ENCODE measurements at places on chromosomes 3 and 15.
A peak's percentile ranks its signal among the peaks of the same experiment; 100 is the strongest.

GRCh38 chr15:74426404-74427281 is 7.1 kb downstream of the SEMA7A start:
- no peak for DNase-seq

- DNase-seq: no peak
Observed at GRCh38 chr15:43900996-43901395, 74.2 kb downstream of the WDR76 start.

- DNase-seq: no peak
Observed at GRCh38 chr3:178512647-178513046, 23.6 kb upstream of the KCNMB2 start.

DNA sequence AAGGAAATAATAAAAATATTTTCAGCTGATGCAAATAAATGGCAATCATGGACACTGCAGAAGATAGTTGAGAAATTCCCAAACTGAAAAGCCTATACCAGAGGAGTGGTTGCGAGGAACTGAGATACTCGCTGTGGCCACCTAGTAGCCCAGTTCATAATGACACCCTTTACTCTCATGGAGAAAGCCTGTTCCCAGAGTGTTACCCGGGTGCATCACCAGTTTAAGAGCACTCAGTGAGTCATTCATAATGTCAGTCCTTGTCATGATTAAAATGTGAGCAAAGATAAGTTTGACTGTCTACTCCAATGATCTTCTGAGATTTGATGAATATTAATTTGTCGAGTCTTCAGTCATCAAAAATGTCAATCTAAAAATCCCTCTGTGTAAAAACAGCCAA is 138.4 kb upstream of the LRRC3B start:
- no peak for DNase-seq

GRCh38 chr15:96296264-96296663 is 34.2 kb upstream of the NR2F2 start:
- no peak for DNase-seq

- no peak for DNase-seq
Observed at GRCh38 chr3:177611752-177612334, 414.6 kb upstream of the TBL1XR1 start.

GRCh38 chr15:93257920-93258319 is 168.9 kb upstream of the RGMA start:
- DNase-seq: no peak

GRCh38 chr3:36444909-36445308 is 64.6 kb downstream of the STAC start:
- no peak for DNase-seq

DNA sequence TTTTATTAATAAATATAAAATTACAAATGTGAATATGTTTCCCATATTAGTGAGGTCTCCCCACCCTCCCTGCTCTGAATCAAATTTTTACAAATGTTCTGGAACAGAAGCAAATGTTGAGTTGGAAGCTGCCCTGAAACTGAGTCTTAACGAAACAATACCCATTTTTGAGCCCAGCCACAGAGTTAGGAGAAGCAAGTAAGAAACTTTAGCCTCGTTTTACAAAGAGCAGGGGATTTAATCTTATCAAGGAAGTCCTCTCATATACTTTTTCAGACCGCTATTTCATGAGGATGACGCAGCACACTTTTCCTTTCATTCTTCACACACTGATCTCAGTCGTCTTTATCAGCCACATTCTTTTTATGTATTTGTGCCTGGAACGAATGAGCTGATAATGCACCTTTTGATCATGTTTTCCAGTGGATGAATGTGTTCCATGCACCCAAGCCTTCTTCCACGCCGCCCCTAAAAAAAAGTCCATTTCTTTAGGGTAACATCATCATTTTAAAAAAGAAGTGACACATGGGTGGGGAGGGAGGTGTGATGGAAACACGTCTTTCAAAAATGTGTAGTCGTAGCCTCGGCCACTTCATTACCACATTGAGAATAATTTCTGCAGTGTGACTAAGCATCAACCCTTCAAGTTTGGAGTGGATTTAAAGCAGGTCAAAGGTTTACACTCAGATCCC is 48.1 kb downstream of the SETMAR start:
- DNase-seq: peak; percentile 12

- no peak for DNase-seq
Observed at GRCh38 chr15:86644339-86644738, 564.7 kb downstream of the AGBL1 start.

DNA sequence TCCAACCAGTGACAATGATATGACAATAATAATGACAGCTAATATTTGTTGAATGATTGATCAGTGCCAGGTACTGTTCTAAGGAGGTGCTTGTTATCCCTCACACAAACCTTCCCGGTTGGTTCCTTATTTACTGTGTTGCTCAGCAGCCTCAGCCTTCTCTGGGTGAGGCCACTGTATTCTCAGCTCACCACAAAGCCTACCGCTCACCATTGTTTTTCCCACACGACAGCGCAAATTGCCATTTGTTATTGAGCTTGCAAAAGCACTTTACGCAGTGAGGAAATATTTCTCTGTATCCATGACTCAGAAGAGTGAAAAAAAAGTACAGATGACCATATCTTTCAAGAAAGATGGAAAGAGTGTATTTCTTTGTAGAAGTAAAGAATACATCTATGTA is 49.5 kb upstream of the PDZRN3 start:
- DNase-seq: no peak

DNA sequence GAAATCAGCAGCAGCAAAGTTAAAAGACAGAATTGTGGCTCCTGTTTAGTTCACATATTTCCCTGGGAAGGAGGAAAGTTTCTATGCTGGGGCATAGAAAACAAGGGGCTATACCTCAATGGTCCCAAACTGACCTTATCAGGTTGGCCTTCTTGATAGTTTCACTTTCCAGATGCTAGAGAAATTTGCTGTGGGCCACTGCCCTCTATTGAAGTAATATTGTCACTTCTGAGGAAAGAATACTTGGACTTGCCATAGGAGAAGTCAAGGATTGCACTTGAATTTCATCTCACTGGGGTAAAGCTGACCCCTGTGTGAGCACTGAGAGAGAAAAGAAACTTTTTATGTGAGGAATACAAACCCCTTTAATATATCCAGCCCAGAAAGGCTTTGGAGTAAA is 49.3 kb upstream of the XCR1 start:
- no peak for DNase-seq

DNA sequence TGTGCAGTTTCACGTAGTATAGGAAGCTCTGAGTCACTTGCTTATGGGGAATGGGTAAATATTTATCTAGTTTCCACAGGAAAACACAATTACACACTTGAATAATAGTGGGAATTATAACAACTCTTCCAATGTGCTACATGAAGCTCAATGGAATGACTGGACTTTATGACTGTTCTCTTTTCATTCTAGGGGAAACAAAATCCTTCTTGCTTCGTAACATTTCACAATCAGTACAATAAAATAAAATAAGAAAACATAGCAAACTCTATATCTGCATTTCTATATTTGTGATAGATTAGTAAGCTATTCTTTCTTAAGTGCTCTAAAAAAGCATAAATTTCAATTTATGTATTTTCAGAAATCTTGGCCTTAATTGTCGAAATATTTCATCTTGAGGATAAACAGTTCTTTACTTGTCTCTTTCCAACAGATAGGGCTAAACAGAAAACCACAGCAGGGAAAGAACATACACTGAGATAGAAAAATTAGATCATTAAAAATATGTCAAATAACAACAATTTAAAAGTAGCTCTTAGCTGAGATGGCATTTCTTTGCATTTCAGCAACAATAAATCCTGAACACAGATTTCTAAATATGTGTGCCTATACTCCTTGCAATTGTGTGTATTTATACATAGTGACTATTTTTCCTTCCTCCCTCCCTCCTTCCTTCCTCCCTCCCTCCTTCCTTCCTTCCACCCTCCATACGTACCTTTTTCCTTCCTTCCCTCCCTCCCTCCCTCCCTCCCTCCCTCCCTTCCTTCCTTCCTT is 395.5 kb upstream of the KCNMB2 start:
- no peak for DNase-seq

DNA sequence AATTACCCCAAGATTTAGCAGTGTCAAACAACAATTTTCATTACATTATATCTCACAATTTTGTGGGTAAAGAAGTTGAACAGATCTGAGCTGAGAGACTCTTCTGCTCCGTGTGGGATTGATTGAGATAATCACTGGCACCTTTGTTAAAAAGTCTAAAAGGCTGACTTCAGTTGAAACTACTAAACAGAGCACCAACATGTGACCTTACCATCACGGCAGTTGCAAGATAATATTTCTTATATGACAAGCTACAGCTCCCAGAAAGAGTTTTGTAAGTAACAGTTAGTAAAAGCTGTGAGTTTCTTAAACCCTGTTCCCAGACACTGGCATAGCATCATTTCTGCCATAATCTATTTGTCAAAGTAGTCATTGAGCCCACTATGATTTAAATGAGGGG is 25.0 kb downstream of the CGGBP1 start:
- DNase-seq: no peak

DNA sequence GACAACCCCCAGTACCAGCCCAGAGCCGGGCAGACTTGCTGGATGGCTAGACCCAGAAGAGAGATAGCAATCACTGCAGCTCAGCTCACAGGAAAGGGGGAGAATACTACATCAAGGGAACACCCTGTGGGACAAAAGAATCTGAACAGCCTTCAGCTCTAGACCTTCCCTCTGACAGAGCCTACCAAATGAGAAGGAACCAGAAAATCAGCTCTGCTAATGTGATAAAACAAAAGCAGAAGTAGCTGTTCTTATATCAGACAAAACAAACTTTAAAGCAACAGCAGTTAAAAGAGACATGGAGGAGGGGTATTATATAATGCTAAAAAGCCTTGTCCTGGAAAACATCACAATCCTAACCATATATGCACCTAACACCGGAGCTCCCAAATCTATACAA is 283.3 kb downstream of the KLF13 start:
- no peak for DNase-seq

- no peak for DNase-seq
Observed at GRCh38 chr3:31985831-31986230, 4.3 kb downstream of the ZNF860 start.

DNA sequence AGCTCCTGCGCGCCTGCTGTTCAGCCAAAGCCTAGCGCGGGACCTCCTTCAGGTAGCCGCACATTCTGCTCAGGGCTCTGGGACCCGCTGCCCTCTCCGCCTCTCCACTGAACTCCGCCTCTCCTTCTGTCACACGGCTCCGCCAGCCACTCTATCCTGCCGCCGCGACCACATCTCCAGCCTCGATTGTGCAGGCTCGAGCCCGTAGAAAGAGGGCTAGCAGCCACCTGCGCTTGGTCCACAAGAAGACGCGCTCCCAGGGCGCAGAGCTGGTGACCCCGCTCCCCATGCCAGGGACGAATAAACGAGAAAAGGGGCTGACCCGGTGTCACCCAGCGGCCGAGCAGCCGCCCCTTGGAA is 1.1 kb upstream of the VIPR1 start:
- no peak for DNase-seq

- DNase-seq: no peak
Observed at GRCh38 chr3:10280177-10280529, 12.6 kb downstream of the GHRL start.

GRCh38 chr3:45181496-45181895 is 35.3 kb upstream of the CDCP1 start:
- DNase-seq: no peak

- DNase-seq: no peak
Observed at GRCh38 chr3:157390713-157391515, 45.7 kb upstream of the PTX3 start.

DNA sequence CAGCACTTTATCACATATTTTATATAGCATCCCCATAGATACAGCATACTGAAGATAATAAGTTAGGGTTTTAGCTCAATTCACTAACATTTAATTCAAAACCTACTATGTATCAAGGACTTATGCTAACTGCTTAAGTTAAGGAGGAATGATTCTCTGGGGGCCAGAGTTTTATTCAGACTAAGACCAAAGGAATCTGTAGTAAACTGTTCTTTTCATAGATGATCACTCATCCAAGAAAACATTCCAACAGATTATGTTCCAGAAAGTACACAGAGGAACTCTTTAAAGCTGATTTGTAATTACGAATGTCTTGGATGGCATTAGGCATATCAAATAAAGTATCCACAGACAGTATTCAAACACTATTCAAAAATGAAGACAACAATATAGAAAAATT is 226.4 kb downstream of the SCAPER start:
- no peak for DNase-seq

- no peak for DNase-seq
Observed at GRCh38 chr15:91992945-91993344, 139.4 kb downstream of the SLCO3A1 start.

DNA sequence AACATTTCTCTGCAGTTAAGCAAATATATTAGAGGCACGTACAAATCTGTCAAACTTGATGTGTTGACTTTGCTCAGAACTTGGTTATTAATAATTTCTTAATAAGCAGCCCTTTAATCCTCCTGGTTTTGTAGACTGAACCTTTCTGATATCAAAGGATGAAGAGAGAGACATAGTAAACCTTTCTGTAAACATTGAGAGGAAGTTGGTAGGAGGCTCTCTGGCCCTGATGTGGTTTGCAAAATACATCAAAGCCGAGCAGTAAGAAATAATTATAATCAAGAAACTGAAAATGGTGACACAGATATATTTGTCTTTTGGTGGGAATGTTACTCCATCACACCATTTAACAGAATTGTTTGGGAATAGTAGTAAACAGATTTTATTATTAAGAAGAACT is 111.9 kb downstream of the OXSM start:
- no peak for DNase-seq

DNA sequence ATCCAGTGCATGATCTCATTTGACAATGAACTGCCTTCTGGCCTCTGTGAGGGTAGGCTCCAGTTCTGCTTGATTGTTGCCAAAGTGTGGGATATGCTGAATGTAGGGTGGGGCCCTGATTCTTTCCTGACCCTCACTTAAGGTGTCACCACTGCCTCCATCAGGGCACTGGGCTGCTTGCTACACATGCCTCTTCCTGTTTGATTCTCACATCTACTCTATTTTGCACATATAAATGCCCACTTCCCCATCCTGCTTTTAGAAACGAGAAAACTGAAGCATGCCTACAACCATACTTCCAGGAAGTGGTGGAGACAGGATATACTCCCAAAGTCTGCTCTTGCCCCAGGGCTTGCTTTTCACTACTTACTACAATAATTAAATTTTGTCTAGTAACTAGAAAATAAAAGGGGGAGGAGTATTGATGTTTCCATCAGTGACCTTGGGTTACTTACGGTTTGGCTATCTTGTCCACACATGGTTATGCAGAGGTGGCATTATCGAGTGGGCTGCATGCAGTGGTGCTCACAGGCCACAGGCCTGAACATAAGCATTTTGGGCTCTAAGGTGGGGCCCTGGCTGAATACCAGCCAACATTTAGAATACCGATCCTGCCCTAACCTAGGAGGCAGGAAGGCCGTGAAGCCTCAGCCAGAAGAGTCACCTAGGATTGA is 6.7 kb downstream of the ZDHHC3 start:
- DNase-seq: no peak
